HT1080 (cell line): ENCODE measurements at places on chromosomes 3 and 15. TPM values are rescaled to one million over a fixed set of nuclear protein-coding genes. Genes with fewer than 3 reads are reported as not detected.

Gene GXYLT2
- 8.0 and 11.3 TPM in 2 replicates for total RNA-seq

Gene UCN2
- total RNA-seq, result 20.4 and 21.4 TPM in 2 replicates

Gene CCDC80
- total RNA-seq, result 50.9 and 52.2 TPM in 2 replicates

Gene KCNAB1
- total RNA-seq, result 1.9 and 2.4 TPM in 2 replicates

Gene AGTR1
- 0.07 TPM in 1 of 2 replicates, not detected in the other for total RNA-seq

Gene DPPA2
- not detected in 2 replicates for total RNA-seq

Gene PAK2
- 37.8 and 53.9 TPM in 2 replicates for total RNA-seq

Gene ZNF774
- total RNA-seq, result 0.76 and 0.87 TPM in 2 replicates

Gene TMEM45A
- 0.87 and 1.4 TPM in 2 replicates for total RNA-seq
